Stimulated activated CD8-positive, alpha-beta memory T cell treated with anti-CD3 and anti-CD28 coated beads, Interleukin-4, amount 100 ng/mL, for 1 hour (primary cell): ENCODE measurements at places on chromosomes 1 and 21.

- DNase-seq, result no peak
These were observed 23.2 kb downstream of the CDC42 start for GRCh38 chr1:22075718-22076117.

- peak; percentile 54 for DNase-seq
These were observed 47.0 kb downstream of the AHDC1 start for GRCh38 chr1:27556781-27557595.

GRCh38 chr21:33265664-33266049 is 510 bp upstream of the IL10RB start:
- no peak for DNase-seq

- no peak for DNase-seq
These were observed 9.3 kb upstream of the IVL start for GRCh38 chr1:152899027-152899426.

DNA sequence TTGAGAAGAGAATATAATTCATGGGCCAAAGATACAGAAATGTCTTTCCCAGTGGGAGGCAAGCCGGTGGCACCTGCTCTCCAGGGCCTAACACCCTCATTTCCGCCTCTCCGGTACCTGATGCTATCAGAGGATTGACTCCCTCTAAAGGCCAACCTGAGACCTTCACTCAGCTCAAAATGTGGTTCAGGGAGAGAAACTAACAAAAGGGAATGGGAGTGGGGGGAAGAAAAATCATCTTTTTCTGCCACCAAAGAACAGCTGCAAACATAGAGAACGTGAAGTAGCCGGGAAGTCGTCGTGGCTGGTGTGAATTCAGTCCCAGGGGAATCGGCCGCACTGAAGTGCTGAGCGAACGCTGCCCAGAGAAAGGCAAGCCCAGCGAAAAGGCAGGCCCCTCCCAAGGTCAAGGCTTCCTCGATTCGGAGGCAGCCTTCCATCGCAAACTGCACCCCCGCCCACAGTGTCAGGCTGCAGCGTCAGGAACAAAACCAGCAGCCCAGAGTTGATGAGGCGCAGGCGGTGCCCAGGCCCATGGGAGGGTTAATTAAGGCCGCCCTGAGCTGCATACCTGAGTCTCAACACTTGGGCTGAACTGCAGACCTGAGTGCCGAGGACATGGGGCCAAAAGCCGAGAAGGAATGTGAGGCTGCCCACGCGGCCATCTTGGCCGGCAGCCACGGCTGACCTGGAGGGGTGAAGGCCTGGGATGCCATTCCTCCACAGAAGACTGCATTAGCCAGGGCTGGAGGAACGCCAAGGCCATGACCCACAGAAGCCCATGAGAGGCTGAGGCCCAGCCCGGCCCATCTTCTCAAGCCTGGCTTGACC is 160.2 kb downstream of the PSMG1 start:
- DNase-seq, result no peak

DNA sequence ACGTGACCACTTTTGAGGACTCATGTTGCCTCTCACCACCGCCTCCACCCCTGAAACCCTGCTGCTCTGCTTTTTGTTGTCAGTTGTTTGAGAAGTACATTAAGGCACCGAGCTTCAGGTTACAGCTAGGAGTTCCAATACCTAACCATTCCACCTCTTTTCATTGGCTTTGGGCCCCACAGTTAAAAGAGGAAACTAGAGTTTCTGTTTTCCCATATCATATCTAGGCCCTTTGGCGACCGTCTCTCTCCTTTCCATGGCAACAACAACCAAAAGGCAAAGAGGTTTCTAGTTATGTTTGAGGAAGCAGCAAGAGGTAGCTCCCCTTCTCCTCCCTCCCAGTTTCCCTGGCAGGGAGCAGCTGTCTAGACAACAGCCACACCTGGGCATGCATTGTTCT is 5.9 kb downstream of the ANKRD35 start:
- no peak for DNase-seq

DNA sequence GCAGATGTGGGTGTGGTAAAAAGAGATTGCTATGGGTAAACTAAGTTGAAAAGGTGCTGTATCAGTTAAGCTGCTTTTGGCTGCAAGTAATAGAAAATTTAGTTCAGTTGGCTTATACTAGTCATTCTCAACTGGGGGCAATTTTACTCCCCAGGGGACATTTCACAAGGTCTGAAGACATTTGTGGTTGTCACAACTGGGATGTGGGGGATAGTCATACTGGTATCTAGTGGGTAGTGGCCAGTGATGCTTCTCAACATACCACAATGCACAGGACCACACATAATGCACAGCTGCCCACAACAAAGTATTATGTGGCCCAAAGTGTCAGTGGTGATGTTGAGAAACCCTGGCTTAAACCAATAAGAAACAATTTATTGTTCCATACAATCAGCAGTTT is 31.4 kb downstream of the SERTAD4 start:
- no peak for DNase-seq
